ENCODE measurements at places on chromosomes 7 and 10. TPM values are rescaled to one million over a fixed set of nuclear protein-coding genes. Genes with fewer than 3 reads are reported as not detected.

- no peak overlapping the region for H3K4me3 ChIP-seq
- no peak for DNase-seq
- H3K27ac ChIP-seq = no peak overlapping the region
- H3K36me3 ChIP-seq = no peaks in the 10 kb centered on the region
- H3K27me3 ChIP-seq = peaks cover 13% of the 10 kb centered on the region
These were observed 249.8 kb upstream of the PPP2R2D start for GRCh38 chr10:131650771-131651673.

DNA sequence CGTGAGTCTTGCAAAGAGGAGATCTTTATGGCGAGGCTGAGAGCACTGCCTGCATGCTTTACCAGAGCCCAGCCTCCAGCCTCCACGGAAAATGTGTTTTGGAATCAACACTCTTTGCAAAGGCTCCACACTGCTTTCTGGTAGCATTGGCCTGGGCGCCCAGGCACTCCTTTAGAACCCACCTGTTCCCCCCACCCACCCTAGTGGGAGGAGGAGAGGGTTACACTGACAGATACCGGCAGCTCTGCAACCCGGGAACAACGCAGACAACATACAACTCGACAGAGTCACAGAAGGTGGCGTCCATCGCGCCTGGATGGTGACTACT is 5.5 kb upstream of the MNX1 start:
- DNase-seq = no peak
- H3K27ac ChIP-seq = no peak overlapping the region
- H3K4me1 ChIP-seq = peaks cover 23% of the 10 kb centered on the region
- H3K4me3 ChIP-seq = no peak overlapping the region
- H3K36me3 ChIP-seq = no peaks in the 10 kb centered on the region

DNA sequence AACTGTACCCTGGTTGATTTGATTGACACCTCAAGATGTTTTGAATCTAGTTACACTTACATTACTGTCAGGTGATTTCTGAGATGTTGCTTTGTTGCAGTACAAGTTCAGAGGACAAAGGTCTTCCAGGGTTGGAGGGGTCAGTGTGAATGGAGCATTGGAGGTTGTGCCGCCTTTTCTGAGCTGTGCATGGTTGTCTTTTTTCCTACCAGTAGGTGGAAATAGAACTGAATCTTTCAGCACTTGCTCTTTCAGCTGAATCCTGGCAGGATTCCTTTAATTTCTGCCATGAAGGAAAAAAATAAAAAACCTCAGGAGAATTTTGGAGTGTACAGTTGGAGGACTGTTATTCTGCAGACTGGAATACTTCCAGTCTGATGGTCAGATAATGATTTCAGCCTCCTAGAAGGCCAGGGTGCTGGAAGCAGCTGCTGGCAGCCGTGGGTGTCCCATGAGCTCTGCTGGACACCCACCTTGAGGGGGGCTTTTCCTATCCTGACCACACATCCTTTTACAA is 82.7 kb downstream of the PLCE1 start:
- peaks cover 6% of the 10 kb centered on the region for H3K27me3 ChIP-seq
- no peaks in the 10 kb centered on the region for H3K36me3 ChIP-seq
- no peak overlapping the region for H3K27ac ChIP-seq
- no peaks in the 10 kb centered on the region for H3K4me1 ChIP-seq

DNA sequence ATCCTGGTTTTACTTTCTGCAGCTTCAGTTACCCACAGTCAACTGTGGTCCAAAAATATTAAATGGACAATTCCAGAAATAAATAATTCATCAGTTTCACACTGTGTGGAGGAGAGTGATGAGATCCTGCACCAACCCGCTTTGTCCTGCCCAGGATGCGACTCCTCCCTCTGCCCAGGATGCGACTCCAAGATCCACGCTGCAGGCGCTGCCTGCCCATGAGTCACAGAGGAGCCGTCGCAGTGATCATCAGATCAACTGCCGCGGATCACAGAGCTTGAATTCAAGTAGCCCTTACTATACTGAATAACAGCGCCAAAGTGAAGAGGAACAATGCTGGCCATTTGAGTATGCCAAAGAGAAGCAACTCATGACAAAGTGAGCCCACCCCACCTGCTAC is 61.5 kb downstream of the GRB10 start:
- no peaks in the 10 kb centered on the region for H3K4me1 ChIP-seq
- peaks cover 11% of the 10 kb centered on the region for H3K27me3 ChIP-seq
- H3K4me3 ChIP-seq = no peak overlapping the region
- DNase-seq = no peak
- no peak overlapping the region for H3K27ac ChIP-seq

DNA sequence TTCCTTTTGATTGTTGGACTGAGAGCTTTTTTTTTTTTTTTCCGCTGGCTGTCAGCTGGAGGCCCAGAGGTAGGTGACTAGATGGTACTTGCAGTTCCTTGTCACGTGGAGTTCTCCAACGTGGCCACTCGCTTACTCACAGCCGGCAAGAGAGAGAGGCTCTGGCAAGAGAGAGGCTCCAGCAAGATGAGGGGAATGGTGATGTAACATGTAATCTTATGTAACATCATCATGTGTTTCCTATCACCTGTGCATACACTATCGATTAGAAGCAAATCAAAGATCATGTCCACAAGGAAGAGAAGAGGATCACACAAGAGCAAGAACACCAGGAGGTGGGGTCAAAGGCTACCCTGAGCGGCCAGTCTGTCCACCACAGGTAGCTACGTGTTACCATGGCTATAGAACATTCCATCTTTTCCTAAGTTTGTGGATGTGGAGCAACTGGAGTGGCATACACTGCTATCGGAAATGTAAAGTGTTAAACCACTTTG is 4.0 kb upstream of the BORCS7 start:
- H3K4me1 ChIP-seq = peaks cover 7% of the 10 kb centered on the region

DNA sequence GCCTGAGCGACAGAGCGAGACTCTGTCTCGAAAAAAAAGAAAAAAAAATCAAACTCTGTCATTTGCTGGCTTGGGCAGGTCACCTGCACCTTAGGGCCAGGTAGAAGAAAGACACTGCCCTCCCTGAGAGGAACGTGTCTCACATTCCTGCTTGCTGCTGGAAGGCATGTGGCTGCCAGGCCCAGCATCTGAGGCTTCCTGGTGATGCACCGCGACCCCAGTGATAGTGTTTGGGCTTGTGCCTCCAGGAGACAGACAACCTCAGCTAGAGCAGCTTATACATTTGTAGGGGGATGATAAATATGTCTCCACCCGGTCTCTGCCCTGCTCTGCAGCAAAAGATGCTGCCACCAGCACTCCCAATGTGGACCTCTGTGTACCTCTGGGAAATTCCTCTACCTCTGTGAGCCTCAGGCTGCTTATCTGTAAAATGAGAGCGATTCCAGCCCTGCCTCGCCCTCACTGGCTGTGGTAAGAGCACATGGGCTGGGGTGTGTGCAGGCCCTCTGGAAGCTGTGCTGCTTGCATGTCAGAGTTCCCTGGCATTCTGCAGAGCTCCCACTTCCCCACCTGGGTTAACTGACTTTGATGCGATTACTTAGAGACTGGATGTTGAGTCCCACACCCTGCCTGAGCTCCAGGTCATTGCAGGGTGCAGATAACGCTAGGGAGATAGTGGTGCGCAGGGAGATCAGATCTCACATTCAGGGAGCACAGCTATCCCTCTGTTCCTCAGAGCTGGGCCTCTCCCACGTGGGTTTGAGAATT is 19.9 kb downstream of the SLC29A3 start:
- peaks cover 1% of the 10 kb centered on the region for H3K4me1 ChIP-seq
- no peak for DNase-seq
- H3K36me3 ChIP-seq = peaks cover 19% of the 10 kb centered on the region
- no peak overlapping the region for H3K27ac ChIP-seq
- H3K4me3 ChIP-seq = no peak overlapping the region
- no peaks in the 10 kb centered on the region for H3K27me3 ChIP-seq

Gene FRG2B
- not detected for total RNA-seq

Gene OPALIN
- total RNA-seq = not detected

Gene CXCL12
- total RNA-seq = not detected
